Activated naive CD8-positive, alpha-beta T cell treated with anti-CD3 and anti-CD28 coated beads, Interleukin-2, amount 50 U/mL, for 24 hours (primary cell): ENCODE measurements at places on chromosomes 5 and 9.
A peak's percentile ranks its signal among the peaks of the same experiment; 100 is the strongest.

GRCh38 chr5:173778784-173779304, 109.3 kb upstream of the CPEB4 start:
- H3K4me3 ChIP-seq = no peak overlapping the region
- peaks cover 3% of the 10 kb centered on the region for H3K27me3 ChIP-seq
- H3K36me3 ChIP-seq = no peaks in the 10 kb centered on the region
- no peak for DNase-seq
- peaks cover 20% of the 10 kb centered on the region for H3K4me1 ChIP-seq

DNA sequence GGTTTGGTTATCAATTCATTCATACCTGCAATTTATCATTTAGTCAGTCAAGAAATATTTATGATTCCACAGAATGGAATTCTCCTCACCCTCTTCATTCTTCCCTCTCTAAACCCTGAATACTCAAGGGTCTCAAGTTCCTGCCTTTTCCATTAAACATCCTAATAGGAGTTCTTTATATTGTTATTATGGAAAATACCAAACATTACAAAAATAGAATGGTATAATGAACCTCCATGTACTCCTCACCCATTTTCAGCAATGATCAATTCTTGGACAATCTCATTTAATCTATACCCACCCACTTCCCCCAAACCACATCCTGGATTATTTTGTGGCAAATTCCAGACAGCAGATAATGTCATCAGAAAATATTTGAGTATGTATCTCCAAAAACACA, 74.5 kb downstream of the ADAMTS12 start:
- H3K27ac ChIP-seq = no peak overlapping the region
- H3K36me3 ChIP-seq = no peaks in the 10 kb centered on the region
- no peak overlapping the region for H3K4me3 ChIP-seq
- H3K4me1 ChIP-seq = no peaks in the 10 kb centered on the region
- no peak for DNase-seq

DNA sequence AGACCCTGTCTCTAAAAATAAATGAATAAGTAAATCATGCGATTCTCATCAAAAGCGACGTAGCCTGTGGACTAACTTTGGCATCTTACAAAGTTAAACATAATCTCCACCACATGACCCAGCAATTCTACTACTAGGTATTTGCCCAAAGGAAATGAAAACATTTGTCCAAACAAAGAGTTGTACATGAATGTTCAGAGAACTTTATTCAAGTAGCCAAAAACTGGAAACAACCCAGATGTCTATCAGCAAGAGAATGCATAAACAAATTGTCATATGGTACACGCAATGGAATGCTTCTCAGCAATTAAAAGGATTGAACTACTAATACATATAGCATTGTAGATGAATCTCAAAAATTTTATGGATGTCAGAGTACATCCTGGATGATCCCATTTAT, 82.6 kb downstream of the ADRB2 start:
- DNase-seq = no peak
- no peaks in the 10 kb centered on the region for H3K36me3 ChIP-seq
- peaks cover 12% of the 10 kb centered on the region for H3K4me1 ChIP-seq
- H3K27me3 ChIP-seq = no peaks in the 10 kb centered on the region
- no peak overlapping the region for H3K4me3 ChIP-seq
- H3K27ac ChIP-seq = no peak overlapping the region

GRCh38 chr5:9831823-9832222, 201.7 kb upstream of the TAS2R1 start:
- no peak overlapping the region for H3K4me3 ChIP-seq
- no peaks in the 10 kb centered on the region for H3K4me1 ChIP-seq
- no peak overlapping the region for H3K27ac ChIP-seq
- H3K36me3 ChIP-seq = no peaks in the 10 kb centered on the region
- H3K27me3 ChIP-seq = no peaks in the 10 kb centered on the region
- DNase-seq = no peak

DNA sequence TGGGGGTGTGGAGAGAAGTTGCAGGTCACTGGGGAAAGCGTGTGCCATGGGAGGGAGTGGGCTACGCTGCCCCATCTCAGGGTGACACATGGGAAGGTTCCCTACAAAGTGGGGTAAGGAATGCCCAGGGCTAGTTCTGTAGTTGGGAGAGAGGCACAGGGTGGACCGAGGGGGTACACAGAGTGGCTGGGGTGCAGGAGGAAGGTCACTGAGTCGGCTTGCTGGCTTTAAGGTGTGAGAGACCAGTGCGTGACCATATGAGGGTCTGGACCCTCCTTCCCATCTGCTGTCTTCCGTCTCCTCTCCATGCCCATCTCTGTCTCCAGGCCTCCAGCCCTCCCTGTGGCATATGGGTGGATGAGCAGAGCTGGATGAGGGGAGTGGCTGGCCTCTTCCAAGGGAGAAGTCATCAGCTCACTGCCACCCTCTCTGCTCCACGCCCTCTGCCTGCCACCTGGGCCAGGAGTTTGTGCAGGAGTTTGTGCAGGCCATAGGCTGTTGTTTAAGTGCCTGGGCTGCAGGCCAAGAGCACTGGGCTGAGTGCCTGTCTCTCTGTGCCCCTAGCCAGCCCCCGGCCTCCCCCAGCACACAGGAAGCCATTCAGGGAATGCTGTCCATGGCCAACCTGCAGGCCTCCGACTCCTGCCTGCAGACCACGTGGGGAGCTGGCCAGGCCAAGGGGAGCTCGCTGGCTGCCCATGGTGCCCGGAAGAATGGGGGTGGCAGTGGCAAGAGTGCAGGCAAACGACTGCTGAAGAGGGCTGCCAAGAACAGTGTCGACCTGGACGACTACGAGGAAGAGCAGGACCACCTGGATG, 96.8 kb downstream of the PHF2 start:
- no peaks in the 10 kb centered on the region for H3K4me1 ChIP-seq
- no peaks in the 10 kb centered on the region for H3K36me3 ChIP-seq
- H3K4me3 ChIP-seq = no peak overlapping the region

- no peak overlapping the region for H3K4me3 ChIP-seq
- H3K36me3 ChIP-seq = peaks cover 40% of the 10 kb centered on the region
- peaks cover 18% of the 10 kb centered on the region for H3K4me1 ChIP-seq
- no peak for DNase-seq
- H3K27me3 ChIP-seq = no peaks in the 10 kb centered on the region
Measured at GRCh38 chr9:69731348-69731747, 28.5 kb downstream of the PTAR1 start.

DNA sequence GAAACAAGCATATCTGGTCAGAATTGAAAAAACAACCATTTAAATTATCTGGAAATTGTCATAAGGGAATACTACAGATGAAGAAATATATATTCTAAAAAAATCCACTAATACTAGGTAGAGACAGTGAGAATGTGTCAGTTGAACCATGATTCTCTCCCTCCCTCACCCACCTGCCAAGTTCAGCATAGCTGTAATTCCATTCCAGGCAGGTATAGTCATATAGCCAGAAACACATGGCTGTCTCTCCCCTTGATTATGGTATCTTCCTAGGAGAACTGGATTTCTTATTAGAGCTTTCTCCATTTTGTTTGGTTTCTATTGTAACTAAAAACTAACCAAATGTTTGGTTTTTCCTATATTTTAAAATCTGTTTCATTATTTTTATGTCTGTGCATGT, 509.2 kb downstream of the CDH10 start:
- no peaks in the 10 kb centered on the region for H3K27me3 ChIP-seq
- no peak for DNase-seq
- no peak overlapping the region for H3K27ac ChIP-seq
- H3K4me3 ChIP-seq = no peak overlapping the region

DNA sequence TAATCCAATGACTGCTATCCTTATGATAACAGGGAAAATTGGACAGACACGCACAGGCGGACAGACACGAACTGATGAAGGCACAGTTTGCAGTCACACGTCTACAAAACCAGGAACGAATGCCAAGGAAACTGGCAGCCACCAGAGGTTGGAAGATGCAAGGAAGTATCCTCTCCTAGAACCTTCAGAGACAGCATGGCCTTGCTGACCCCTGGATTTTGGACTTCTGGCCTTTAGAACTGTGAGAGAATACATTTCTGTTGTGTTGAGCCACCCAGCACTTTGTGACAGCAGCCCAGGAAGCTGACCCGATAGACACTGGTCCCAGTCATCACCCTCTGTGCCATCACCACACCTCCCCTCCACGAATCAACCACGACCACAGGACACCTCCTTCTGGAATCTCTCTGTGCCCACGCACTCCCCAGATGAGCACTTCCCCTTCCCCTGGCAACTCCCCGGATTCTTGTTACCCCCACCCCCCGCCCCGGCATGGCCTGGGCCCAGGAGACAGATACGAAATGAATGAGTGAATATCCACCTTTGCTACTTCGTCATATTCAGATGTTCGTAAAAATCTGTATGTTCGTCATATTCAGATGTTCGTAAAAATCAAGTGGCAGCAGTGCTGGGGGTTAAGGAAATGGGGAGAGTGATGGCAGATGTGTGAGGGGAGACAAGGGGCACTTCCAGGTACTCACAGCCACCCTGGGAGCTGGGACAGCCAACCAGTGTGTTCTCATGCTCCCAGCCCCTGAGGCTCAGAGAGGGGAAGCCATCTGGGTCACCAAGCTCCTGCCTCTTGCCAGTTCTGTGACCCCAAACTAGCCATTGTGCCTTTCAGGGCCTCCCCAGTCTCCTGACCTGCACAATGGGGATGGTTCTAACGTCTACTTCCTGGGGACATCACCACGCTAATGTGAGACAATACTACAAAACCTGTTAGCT, 18.5 kb downstream of the GBGT1 start:
- H3K27me3 ChIP-seq = no peaks in the 10 kb centered on the region
- no peaks in the 10 kb centered on the region for H3K36me3 ChIP-seq
- DNase-seq = no peak
- H3K27ac ChIP-seq = peak overlapping the region; percentile 85
- H3K4me3 ChIP-seq = peak overlapping the region; percentile 71
- H3K4me1 ChIP-seq = peaks cover 70% of the 10 kb centered on the region

DNA sequence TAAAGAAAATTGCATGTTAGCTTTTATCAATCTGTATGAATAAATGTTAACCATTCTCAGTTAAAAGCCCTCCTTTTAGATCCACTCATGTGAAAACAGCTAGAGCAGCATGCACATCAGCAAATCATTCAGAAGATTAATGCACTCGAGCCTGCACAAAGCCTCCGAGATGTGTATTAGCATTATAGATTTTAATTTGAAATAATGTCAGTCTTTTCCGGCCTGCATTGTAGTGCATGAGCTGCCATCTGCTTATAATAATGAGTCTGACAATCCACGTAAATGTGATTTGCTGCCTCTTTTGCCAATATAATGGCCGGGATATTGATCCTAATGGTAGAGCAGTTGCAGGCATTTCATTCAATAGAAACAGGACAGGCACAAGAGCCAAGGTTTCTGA, 585.1 kb downstream of the IRX1 start:
- no peaks in the 10 kb centered on the region for H3K4me1 ChIP-seq
- no peaks in the 10 kb centered on the region for H3K27me3 ChIP-seq
- H3K27ac ChIP-seq = no peak overlapping the region
- H3K36me3 ChIP-seq = no peaks in the 10 kb centered on the region

GRCh38 chr5:56569076-56569475, 246.3 kb upstream of the MAP3K1 start:
- peaks cover 3% of the 10 kb centered on the region for H3K36me3 ChIP-seq
- no peak overlapping the region for H3K27ac ChIP-seq
- DNase-seq = no peak

DNA sequence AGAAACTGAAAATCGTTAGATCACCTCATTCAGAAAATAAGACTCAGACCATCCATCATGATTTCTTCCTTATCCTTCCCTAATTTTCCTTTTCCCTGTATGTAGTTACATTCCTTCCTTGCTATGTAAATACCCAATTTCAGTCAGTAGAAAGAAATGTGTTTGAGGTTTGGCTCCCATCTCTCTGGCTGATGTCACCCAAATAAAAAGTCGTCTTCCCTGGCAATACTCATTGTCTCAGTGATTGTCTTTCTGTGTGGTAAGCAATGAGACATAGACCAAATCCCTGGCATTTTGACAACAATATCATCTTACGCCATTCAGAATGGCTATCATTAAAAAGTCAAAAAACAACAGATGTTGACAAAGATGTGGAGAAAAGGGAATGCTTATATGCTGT, 303.9 kb upstream of the EDIL3 start:
- no peaks in the 10 kb centered on the region for H3K4me1 ChIP-seq
- DNase-seq = no peak
- H3K27ac ChIP-seq = no peak overlapping the region
- no peaks in the 10 kb centered on the region for H3K27me3 ChIP-seq
- no peaks in the 10 kb centered on the region for H3K36me3 ChIP-seq
- no peak overlapping the region for H3K4me3 ChIP-seq

- H3K27ac ChIP-seq = peak overlapping the region; percentile 59
- H3K36me3 ChIP-seq = peaks cover 21% of the 10 kb centered on the region
- peak; percentile 45 for DNase-seq
- no peaks in the 10 kb centered on the region for H3K27me3 ChIP-seq
- peaks cover 47% of the 10 kb centered on the region for H3K4me1 ChIP-seq
Measured at GRCh38 chr5:154446195-154447088, 645 bp downstream of the SAP30L start.

DNA sequence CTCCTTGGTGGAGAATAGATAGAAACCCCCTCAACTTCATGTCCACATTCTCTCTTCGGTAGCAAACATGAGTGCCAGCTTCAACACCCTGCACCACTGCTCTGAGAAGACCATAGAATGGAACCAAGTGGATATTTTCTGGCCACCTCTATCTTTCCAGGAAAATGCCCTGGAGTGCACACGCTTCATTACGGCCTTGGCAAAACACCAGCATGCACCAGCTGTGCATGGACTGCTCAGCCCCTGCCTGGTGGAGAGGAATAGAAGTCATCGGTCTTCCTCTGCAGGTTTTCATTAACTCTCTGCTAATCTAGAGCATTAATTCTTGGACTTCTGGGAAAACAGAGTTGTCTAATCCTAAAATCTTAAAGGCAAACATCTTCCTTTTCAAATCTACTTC, 211.6 kb upstream of the TMEM161B start:
- no peak overlapping the region for H3K4me3 ChIP-seq
- no peaks in the 10 kb centered on the region for H3K4me1 ChIP-seq
- peaks cover 10% of the 10 kb centered on the region for H3K27me3 ChIP-seq
- H3K36me3 ChIP-seq = no peaks in the 10 kb centered on the region

DNA sequence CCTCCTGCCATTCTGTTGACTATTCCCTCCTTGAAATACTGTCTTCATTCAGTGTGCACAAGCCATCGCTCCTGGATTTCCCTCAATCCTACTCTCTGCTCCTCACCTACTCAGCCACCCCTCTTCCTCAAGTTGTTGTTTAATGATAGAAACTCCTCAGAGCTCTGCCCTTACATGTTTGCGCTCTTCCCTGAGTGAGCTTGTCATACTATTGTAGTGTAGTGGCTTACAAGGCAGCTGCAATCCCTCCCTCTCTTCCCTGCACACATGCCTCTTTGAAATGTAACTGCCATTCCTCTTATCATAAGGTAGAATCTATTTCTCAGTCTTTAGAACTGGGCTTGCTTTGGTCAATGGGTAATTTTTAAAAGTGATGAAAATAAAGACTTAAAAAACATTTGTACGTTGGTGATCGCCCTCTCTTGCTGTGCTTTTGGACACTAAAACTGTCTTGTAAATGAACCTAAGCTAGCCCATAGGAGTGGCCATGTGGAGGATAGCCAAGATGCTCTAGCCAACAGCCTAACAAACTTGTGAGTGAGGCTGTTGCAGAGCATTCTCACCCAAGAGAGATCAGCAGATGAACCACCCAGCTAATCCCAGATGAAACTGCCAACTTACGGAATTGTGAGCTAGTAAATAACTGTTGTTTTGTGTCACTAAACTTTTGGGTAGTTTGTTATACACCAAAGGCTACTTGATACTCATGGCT, 18.1 kb upstream of the SMAD5 start:
- no peaks in the 10 kb centered on the region for H3K4me1 ChIP-seq
- H3K36me3 ChIP-seq = no peaks in the 10 kb centered on the region
- peaks cover 8% of the 10 kb centered on the region for H3K27me3 ChIP-seq
- H3K27ac ChIP-seq = no peak overlapping the region
- no peak for DNase-seq
- no peak overlapping the region for H3K4me3 ChIP-seq

GRCh38 chr5:4924577-4924976, 215.6 kb upstream of the ADAMTS16 start:
- no peaks in the 10 kb centered on the region for H3K27me3 ChIP-seq
- no peaks in the 10 kb centered on the region for H3K4me1 ChIP-seq
- no peak overlapping the region for H3K27ac ChIP-seq
- H3K4me3 ChIP-seq = no peak overlapping the region
- no peak for DNase-seq
